ENCODE measurements at places on chromosomes 6 and 20.

DNA sequence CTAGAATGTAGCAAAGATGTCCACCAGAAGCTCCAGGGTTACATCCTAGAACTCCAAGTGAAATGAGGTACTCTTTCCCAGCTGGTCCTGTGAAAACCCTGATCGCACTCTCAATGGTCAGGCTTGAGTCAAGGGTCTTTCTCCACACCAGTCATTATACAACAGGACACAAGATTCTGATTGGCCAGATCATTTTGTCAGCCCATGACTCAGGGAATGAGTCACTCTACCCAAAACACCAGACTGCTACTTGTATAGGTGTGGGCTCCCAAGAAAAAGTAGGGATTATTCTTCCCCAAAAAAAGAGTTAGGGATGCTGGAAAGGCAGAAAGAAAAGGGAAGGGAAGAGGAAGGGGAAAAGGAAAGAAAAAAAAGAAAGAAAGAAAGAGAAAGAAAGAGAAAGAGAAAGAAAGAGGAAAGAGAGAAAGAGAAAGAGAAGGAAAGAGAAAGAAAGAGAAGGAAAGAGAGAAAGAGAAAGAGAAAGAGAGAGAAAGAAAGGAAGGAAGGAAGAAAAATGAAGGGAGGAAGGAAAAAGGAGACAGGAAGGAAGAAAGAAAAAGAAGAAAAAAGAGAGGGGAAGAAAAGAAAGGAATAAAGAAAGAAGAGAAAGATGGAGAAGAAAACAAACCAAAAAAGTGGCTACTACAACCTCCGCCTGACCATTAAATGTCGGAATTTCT, 30.5 kb downstream of the ANKEF1 start:
- no peak for DNase-seq

DNA sequence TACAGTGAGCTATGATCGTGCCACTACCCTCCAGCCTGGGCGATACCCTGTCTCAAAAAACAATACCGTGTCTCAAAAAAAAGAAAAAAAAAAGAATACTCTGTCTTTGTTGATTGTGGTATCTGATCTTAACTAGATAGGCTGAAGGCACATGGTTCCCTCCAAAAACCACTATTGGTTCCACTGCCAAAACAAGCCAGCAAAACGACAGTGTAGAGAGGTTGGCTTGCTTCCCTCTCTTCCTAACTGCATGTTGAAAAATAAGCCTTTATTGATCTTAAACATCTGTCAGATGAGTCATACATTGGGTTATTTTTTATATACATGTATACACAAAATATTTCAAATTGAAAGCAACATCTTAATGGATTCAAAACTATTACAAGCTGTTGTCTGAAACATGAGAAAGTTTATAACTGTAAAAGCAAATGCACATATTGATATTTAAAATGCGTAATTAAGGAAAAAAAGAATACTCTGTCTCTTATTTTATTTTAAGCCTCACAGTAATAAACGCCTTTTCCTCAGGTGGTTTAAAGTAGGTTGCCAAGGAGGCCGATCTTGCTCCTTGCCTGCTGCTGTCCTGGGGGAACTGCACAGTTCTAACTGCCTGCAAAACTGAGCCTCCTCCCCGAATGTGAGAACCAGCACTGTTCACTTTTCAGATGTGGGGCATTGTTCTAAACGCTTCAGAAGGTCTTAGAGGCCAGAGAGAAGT, 7.0 kb upstream of the NINL start:
- DNase-seq, result no peak

- DNase-seq, result no peak
Measured at GRCh38 chr6:166770216-166771116, 143.4 kb upstream of the RPS6KA2 start.

GRCh38 chr20:63915471-63915870, 20.5 kb downstream of the DNAJC5 start:
- DNase-seq, result no peak

DNA sequence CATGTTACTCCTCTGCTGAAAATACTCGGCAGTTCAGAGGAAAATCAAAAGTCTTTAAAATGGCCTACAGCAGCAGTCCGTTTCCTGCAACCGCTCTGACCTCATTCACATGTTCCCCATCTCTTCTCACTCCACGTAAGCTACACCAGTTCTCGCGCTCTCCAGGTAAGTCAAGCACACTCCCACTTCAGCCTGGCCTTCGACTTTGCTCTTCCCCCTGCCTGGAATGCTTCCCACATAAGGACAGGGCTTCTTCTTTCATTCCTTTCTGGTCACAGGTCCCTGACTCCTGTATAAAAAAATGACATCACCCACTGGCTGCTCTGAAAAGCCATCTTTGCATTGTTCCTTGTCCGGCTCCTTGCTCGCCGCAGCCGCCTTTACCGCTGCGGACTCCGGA, 42.7 kb downstream of the MGME1 start:
- DNase-seq, result no peak

GRCh38 chr6:41366150-41366549, 30.7 kb downstream of the NCR2 start:
- no peak for DNase-seq

DNA sequence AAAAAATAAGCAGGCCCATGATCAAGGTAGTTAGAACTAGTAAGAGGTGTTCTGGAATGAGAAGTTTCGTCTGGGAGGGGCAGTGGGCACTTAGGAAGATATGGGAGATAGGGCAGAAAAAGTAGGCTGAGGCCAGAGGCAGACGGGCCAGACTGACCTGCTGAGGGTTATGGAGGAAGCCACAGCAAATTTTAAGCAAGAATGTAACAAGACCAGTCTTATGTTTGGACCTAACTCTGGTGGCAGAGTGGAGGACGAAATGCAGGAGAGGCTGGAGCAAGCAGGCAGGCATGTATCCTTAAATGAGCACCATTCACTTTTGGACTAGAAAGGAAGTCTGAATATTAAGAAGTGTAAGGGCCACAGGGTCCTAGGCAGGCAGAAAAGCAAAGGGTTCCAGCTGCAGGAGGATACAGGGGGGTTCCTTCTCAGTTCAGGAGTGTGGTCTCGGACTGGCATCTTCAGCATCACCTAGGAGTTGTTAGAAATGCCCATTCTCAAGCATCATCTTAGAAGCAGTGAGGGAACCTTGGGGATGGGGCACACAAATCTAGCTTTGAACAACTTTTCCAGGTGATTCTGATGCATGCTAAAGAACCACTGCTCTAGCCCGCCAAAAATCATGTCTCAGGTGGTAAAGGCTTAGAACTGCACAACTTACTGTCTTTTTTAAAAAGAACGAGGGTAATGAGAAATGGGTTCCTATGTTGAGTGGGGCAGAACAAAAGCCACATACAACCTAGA, 1.7 kb upstream of the DSTN start:
- DNase-seq, result no peak

DNA sequence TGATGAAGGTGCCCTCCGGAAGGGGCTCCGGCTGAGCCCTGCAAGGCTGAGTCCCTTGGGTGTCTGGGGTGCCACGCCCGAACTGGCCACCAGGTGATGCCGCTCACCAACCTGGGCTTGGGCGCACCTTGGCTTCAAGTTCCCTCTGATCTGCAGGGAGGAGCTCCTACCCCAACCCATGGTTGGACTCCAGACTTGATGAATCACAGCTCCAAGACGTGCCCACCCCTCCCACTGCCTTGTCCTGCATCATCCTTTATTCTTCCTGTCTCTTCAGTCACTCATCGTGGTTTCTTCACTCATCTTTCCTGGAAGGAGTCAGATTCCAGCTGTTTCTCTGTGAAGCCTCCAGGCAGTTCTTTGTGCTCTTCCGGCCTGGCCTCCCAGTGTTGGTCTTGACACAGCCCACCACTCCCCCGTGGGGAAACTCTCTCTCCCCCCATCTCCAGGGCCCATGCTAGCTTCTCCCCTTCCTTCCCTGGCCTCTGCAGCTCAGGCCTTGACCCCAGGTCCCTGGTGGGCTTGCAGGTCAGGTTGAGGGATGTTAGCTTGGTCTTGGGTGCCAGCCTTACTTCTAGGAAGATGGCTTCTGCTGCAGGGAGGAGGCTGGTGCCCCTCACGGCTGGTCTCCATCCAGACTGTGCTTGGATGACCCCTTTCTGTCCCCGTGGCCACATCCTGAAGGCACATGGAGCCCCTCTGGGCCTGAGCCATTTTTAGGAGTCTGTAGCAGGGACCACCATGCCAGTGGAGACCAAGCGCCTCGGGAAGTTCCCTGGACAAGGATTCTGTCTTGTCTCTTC, 2.6 kb upstream of the ZBP1 start:
- peak; percentile 72 for DNase-seq

GRCh38 chr6:78746457-78746856, 120.9 kb upstream of the IRAK1BP1 start:
- DNase-seq, result no peak

DNA sequence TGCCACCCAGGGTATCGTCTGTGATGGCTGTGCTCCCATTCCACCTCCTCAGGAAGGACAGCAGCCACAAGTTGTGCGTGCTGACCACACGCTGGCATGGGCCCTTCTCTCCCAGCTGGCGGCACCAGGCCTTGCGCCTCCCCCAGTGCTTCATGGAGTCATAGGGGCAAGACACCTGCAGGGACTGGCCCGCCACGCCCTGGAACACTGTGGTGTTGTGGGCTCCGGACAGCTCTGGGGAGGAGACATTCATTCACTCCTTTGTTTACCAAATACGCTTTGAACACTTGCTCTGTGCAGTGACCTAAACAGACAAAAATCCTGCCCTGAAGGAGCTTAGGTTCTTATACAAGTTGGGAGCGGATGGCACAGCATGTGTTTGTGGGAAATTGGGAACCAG, 1.5 kb downstream of the TREM2 start:
- DNase-seq, result no peak

DNA sequence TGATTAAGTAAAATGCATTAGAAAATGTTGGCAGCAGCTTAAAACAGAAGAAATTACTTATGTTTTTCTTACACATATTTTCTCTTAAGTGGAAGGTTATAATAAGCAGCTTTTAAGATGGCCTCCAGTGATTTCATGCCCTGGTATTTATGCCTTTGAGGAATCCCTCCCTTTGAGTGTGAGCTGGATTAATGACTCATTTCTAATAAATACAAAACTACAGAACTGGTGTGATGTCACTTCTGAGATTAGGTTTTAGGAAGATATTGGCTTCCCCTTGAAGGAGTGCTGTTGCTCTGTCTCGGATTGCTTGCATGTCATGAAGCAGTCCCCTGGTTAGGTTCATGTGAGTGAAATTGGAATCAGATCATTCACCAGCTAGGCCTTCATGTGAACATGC, 143.2 kb upstream of the EPHA7 start:
- no peak for DNase-seq

- no peak for DNase-seq
Measured at GRCh38 chr20:36756496-36756895, 10.6 kb upstream of the NDRG3 start.
